ENCODE measurements at places on chromosomes 2 and 18.

DNA sequence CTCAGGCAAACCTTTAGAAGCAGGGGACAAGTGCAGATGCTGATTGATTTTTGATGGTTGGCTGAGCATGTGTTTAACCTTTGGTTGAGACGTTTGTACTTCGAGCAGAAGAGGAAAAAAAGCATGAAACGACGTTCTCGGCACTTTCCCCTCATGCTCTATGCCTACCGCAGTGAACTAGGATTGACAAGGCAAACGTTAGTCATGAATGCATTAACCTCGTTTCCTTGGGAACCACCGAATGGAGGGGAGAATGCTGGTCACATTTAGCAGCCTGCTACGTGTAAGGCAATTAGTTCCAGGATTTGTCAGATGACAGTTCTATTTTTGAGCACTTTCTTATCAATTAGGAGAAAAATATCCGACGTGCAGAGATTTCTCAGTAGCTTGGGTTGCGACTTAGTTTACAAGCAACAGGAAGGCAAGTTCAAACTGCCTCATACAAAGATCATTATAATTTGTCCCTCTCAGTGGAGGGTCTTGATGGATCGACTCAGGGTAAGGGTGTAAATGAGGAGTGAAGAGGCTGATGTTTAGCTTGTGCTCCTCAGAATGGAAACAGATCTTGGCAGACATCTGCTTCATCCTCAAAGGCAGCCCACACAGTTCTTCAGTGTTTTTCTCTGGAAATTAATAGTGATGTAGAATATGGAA, 47.4 kb upstream of the GPR45 start:
- no peak for DNase-seq

- DNase-seq: no peak
These were observed 57.7 kb upstream of the ASPRV1 start for GRCh38 chr2:70019096-70019495.

GRCh38 chr2:175135862-175136261, 32.1 kb downstream of the ATF2 start:
- no peak for DNase-seq

DNA sequence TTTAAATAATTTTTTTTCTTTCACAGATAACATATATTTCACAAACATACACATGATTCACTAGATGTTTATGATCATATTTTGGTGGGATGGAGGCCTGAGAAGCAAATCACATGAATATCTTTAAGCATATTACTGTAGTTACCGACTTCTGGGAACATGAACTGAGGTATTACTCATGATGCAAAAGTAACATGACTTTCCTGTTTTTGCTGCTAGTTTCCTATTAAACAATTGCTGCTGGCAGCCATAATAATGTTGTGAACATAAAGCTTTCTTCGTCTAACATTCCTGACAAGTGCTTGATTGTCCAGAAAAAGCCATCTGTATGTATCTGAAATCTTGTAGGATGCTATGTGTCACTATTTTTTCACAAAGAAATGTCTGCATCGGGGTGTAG, 145.4 kb downstream of the MTX2 start:
- no peak for DNase-seq

- no peak for DNase-seq
These were observed 102.8 kb upstream of the STPG4 start for GRCh38 chr2:47257946-47258348.

GRCh38 chr2:23311186-23311585, 73.8 kb upstream of the KLHL29 start:
- DNase-seq: no peak

DNA sequence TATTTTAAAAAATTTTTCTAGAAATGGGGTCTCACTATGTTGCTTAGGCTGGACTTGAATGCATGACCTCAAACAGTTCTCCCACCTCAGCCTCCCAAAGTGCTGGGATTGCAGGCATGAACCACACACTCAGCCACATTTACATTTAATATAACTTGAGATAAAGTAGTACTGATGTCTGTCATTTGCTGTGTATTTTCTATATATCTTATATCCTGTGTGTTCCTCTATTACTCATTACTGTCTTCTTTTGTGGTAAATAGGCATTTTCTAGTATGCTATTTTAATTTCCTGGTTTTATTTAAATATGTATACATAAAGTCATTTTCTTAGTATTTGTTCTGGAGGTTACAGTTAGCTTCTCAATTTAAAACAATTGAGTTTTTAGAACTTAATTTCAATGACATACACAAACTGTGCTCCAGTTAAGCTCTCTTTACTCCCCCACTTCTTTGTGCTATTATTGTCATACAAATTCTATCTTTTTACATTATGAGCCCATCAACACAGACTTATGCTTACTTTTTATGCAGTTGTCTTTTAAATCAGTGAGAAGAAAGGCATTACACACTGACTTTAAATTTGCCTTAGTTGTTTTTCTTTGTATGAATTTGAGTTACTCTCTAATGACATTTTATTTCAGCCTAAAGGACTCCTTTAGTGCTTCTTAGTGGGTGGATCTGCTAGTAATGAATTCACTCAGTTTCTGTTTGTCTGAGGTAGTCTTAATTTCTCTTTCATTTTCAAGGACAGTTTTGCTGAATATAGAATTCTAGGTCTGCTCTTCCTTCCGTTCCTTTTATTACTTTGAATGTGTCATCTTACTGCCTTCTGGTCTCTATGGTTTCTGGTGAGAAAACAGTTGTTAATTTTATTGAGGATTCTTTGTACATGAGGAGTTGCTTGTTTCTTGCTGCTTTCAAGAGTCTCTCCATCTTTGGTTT, 6.2 kb upstream of the INPP4A start:
- no peak for DNase-seq

- no peak for DNase-seq
These were observed 5.6 kb upstream of the RUFY4 start for GRCh38 chr2:218063486-218063885.
